ENCODE measurements at places on chromosomes 2 and 18. TPM values are rescaled to one million over a fixed set of nuclear protein-coding genes. Genes with fewer than 3 reads are reported as not detected.

DNA sequence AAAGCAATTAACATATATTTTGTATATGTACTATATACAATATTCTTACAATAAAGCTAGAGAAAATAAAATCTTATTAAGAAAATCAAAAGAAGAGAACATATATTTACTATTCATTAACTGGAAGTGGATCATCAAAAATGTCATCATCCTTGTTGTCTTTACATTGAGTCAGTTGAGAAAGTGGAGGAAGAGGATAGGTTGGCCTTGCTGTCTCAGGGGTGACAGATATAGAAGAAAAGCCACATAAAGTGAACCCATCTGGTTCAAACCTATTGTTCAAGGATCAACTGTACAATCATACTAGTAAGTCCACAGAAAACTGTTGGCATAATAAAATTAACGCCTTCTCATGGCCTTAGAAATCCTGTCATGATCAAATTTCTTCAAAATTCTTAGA, 26.6 kb downstream of the SESTD1 start:
- peaks cover 49% of the 10 kb centered on the region for H3K4me1 ChIP-seq
- no peak for DNase-seq
- H3K27me3 ChIP-seq = no peaks in the 10 kb centered on the region
- no peak overlapping the region for H3K27ac ChIP-seq
- no peak overlapping the region for H3K4me3 ChIP-seq

DNA sequence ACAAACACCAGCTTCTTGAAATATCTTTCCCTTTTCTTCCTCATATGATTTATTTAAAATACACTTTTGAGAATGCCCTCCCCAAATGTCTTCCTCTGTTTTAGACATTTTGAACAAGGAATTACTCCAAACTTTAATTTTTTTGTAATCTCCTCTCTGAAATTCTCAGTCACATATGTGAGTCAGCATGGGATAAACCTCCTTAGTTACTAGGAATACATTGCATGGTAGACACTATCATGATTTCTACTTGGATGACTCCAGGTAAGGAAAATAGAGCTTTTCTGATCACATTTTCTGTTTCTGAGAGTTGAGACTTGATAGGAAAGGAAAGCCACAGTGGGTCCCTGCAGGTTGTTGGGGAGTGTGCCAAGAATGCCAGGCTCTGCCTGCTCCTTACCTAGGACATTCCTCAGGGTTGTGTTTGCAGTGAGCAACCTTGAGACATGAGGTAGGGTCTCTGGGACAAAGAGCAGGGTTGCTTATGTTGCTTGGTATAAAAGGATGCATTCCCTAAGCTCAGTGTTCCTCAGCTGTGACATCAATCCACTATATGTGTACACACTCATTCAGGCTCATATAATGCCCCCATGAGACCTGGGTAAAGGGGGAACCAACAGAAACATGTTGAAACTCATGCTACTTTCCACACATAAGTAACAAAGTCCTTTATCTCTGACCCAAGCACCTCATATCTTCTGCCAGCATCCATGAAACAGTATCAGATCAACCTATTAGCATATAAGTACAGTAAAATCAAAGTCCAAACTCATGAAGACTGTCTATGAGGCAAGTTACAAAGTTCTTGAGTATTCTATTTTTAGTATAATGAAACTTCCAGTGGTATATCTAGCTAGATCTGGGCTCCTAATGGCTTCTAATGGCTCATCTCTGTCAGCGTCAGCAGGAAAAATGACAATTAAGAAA, 112.8 kb upstream of the SCN1A start:
- peaks cover 3% of the 10 kb centered on the region for H3K36me3 ChIP-seq
- no peak for DNase-seq
- peak overlapping the region; percentile 33 for H3K27ac ChIP-seq
- H3K27me3 ChIP-seq = no peaks in the 10 kb centered on the region

- H3K36me3 ChIP-seq = no peaks in the 10 kb centered on the region
- H3K4me1 ChIP-seq = peaks cover 2% of the 10 kb centered on the region
- DNase-seq = no peak
- no peak overlapping the region for H3K27ac ChIP-seq
- H3K27me3 ChIP-seq = no peaks in the 10 kb centered on the region
- no peak overlapping the region for H3K4me3 ChIP-seq
Measured at GRCh38 chr18:58161659-58162058, 117.6 kb downstream of the NEDD4L start.

DNA sequence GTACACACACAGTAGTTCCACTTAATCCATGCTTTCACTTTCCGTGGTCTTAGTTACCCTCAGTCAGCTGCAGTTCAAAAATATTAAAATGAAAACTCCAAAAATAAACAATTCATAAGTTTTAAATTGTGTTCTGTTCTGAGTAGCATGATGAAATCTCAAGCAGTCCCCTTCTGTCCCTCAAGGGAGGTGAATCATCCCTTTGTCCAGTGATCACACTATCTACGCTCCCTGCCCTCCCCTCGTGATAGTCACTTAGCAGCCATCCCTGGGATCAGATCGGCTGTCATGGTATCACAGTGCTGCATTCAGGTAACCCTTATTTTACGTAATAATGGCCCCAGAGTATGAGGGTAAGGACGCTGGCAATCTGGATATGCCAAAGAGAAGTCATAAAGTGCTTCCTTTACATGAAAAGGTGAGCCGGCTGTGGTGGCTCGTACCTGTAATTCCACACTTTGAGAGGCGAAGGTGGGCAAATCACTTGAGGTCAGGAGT, 5.8 kb upstream of the RTN4 start:
- H3K27me3 ChIP-seq = no peaks in the 10 kb centered on the region
- H3K4me1 ChIP-seq = peaks cover 22% of the 10 kb centered on the region
- peak overlapping the region; percentile 74 for H3K27ac ChIP-seq
- no peaks in the 10 kb centered on the region for H3K36me3 ChIP-seq
- no peak overlapping the region for H3K4me3 ChIP-seq
- DNase-seq = no peak

Gene STRADB
- total RNA-seq = 23.7 TPM

All from osteocyte (in vitro differentiated cells).